CD4-positive, alpha-beta T cell treated with Interleukin-15 for 1 hour (primary cell): ENCODE measurements at places on chromosomes 7 and 10.

DNA sequence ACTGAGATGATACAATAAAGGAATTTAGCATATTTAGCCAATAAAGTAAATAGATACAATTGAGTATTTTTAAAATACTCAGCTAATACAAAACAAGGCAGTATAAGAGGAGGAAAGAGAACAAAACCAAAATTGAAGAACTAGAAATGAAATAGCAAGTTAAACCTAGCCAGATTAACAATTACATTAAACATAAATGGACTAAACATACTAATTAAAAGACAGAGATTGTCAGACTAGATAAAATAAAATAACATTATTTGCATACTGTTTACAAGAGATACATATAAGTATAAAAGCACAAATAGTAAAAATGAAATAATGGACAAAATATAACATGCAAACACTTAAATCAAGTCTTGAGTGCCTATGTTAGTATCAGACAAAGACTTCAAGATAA lies 517.7 kb upstream of the PHF14 start:
- no peak for DNase-seq

- DNase-seq: no peak
These were observed 5.8 kb downstream of the DBNL start for GRCh38 chr7:44050121-44050914.

GRCh38 chr10:22620140-22620857 lies 94.1 kb downstream of the PIP4K2A start:
- no peak for DNase-seq

DNA sequence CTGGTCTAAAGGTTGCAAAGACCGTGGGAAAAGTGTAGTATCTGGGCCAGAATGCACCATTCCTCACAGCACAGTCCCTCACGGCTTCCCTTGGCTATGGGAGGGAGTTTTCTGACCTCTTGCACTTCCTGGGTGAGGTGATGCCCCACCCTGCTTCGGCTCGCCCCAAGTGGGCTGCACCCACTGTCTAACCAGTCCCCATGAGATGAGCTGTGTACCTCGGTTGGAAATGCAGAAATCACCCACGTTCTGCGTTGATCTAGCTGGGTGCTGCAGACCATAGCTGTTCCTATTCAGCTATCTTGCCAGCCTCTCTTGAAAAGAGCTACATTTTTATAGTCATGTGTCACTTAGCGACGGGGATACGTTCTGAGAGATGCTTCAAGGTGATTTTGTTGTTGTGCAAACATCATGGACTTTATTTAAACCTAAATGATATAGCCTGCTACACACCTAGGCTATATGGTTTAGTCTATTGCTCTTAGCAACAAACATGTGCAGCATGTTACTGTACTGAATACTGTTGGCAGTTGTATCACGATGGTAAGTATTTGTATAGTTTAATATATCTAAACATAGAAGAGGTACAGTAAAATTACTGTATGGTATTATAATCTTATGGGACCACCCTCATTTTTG lies 120.0 kb downstream of the PPP1R9A start:
- no peak for DNase-seq

GRCh38 chr7:157793087-157793353 lies 456.2 kb downstream of the DNAJB6 start:
- DNase-seq: no peak

DNA sequence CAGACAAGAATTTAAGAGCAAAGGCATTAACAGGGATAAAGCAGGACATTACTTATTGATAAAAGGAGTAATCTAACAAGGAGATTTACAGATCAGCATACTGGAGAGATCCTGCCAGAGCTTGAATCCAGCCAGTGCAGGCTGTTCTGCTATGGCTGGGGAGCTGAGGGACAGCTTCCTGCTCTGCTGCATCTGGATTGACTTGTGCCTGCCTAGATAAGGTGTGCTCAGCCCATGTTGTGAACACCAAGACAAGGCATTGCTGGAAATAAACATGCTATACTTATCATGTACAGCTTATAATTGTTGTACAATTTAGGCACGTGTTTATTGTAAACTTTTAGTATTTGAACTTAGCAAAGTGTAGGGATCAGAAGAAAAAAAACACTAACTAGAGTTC lies 71.7 kb downstream of the HIF1AN start:
- DNase-seq: no peak

DNA sequence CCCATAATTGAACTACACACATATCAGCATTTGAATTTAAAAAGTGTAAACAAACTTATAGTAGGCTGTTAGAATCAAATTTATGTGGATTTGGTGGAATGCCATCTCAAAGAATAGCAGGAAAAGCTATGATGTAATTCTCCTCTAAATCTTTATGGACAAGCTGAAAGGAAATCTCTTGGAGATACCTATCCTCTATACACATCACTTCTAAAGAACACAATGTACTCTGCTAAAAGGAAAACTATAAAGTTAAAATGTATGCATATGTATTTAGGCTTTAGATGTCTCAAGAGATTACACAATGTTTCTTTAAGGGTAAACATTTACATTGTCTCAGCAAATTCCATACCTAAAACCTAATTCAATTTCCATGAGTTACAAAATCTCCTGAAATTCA lies 323.3 kb downstream of the CRPPA start:
- DNase-seq: no peak

DNA sequence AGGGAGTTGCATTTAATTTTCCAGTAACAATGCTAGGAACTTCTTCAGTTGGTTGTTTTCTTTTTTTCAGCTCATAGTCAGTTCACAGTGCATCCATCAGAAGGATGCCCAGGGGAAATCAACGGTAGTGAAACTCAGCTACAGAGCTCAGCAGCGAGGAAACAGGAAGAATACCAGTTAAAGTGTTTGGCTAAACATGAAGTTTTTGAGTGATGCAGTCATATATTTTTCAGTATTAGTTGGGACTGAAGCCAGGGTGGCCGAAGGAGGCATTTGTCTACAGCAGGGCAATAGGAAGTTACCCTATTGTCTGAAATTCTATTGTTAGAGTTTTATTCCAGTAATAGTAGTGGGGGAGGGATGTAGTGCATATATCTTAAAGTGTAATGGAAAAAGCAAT lies 45.3 kb upstream of the MALRD1 start:
- no peak for DNase-seq

GRCh38 chr10:96919785-96920430 lies 87.8 kb downstream of the LCOR start:
- no peak for DNase-seq

GRCh38 chr10:110430340-110431273 lies 67.1 kb upstream of the DUSP5 start:
- no peak for DNase-seq

- DNase-seq: no peak
These were observed 167.6 kb downstream of the LRMDA start for GRCh38 chr10:75598998-75599397.
